ENCODE measurements at places on chromosomes 11 and 22. TPM values are rescaled to one million over a fixed set of nuclear protein-coding genes. Genes with fewer than 3 reads are reported as not detected.

The TYR gene
- polyA plus RNA-seq: not detected

The GAB4 gene
- not detected for polyA plus RNA-seq

The OR51B4 gene
- not detected for polyA plus RNA-seq

The ACRV1 gene
- polyA plus RNA-seq: not detected

The SEZ6L gene
- not detected for polyA plus RNA-seq

DNA sequence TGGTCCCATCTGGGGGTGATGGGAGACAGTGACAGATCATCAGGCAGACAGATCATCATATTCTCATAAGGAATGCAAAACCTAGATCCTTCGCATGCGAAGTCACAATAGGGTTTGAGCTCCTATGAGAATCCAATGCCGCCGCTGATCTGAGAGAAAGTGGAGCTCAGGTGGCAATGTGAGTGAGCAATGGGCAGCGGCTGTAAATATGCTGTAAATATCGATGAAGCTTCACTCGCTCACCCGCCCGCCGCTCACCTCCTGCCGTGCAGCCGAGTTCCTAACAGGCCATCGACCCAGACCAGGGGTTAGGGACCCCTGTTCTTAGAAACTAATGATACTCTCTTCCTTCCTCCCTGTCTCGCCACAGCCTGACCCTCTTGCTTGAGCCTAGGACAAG is 9.4 kb upstream of the PLA2G6 start:
- no peak for DNase-seq

- DNase-seq: peak; percentile 1
These were observed 54.7 kb downstream of the PICALM start for GRCh38 chr11:86014221-86014620.

GRCh38 chr11:60292145-60292544 is 11.7 kb downstream of the MS4A4A start:
- DNase-seq: no peak

- DNase-seq: no peak
These were observed 146.7 kb downstream of the LDLRAD3 start for GRCh38 chr11:36090356-36091109.

DNA sequence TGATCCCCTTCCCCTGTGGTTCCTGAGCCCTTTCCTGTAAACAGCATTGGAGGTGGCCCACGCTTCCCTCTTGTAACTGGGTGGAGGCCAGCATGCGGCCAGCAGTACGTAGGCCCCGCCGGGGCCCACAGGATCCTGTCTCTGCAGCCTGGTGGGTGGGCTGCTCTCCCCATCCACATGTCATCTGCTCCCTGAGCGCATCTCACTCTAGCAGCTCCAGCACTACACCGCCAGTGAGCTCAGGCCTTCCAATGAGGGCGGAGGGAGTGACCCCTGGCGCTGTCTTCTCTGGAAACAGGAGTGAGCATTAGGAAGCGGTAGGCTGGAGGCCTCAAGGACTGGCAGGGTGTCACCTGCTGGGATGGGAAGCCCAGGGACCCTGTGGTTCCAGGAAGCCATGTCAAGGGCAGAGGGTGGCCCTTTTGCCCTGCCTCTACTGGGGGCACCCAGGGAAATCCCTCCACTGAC is 363.9 kb downstream of the TBC1D22A start:
- no peak for DNase-seq

- no peak for DNase-seq
These were observed 918 bp upstream of the FAM89B start for GRCh38 chr11:65571420-65571819.

DNA sequence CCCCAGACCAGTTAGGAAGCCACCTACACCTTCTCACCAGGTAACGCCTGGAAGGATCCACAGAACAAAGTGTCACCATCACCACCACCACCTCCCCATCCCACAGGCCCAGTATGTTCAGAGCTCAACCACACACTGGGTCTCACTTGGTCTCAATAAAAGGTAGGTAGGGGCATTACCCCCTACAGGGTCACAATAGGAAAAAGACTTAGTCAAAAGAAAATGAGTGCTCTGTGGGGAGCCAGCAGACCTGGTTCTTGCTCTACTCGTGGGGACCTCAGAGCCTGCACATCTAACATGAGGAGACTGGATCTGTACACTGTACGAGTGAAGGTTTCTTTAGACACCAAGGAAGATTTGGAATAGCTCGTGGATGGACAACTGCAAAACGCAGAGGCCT is 49.3 kb downstream of the HIRA start:
- no peak for DNase-seq

GRCh38 chr11:131667566-131667965 is 297.2 kb downstream of the NTM start:
- no peak for DNase-seq

GRCh38 chr22:41976070-41976901 is 7.0 kb downstream of the SEPTIN3 start:
- no peak for DNase-seq

GRCh38 chr11:125345421-125346178 is 150.5 kb downstream of the FEZ1 start:
- peak; percentile 32 for DNase-seq

DNA sequence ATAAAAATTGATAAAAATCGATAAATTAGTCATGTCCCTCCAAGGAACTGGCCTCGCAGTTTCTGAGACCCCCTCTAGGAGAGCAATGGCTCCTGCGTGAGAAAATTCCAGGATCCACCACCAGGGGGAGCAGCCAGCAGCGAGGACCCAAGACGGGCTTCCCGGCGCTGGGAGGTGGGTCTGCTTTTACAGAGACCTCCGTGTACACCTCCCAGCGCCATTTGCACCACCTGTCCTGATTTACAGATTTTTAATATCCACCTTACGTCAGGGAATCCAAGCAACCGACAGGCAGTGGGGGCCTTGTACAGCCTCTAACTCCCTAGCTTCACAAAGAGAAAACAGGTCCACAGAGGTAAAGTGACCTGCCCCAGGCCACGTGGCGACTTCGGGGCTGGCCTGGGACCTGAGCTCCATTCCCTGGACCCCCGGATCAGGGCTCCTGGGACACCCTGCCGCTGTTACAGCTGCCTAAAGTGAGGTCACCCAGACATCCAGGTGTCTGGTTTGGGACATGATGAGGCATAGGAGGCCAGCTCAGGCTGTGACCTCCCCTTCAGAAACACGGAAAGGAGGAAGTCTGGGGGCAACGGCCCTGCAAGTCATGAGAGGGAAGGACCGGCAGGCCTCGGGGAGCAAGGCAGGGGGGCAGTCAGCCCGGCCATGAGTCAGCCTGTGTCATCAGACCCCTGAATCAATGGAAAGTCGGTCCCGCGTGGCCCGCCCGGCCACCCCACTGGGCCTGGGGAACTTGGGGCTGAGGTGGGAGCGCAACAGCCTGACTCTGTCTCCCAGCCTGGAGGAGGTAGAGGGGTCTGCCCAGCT is 3.5 kb downstream of the OSM start:
- DNase-seq: no peak

GRCh38 chr22:18130699-18131429 is 19.1 kb upstream of the USP18 start:
- DNase-seq: no peak

DNA sequence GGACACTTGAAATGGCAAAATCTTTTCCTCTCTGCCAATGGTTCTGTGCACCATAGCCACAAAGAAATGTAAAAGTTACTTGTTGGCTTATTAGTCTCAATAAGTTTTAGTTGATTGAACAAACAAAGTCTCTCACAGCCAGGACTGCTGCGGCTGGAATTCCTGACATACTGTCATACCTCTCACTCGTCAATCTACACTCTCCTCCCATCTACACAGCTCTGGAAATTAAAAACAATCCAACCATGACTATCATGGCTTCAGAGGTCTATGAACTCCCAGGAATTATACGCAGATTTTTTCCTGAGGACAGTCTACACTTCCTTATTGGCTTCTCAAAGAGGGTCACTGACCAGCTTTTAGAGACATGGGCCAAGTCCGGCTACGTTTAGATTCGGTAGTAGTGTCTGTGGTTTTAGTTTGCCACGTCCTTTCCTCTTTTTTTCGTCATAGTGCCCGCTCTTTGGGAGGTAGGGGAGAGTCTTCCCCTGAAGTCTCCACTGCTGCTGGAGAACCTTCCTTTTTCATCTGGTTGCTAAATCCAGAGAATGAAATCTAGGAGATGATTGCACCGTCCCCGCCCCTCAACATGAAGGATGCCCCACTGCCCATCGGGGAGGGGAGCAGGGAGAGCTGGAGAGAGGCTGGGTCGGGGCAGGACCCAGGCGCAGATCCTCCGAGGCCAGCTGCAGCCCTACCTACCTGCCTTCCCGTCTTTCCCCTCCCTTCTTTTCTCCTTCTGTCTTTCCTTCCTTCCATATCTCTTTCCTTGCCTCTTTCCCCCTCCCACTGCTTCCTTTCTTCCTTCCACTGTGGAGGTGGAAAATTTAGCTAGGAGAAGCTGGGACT is 1.0 kb upstream of the PLEKHB1 start:
- no peak for DNase-seq

- no peak for DNase-seq
These were observed 59.8 kb downstream of the QSER1 start for GRCh38 chr11:32952421-32952820.
